ENCODE measurements at places on chromosomes 6 and 20.

GRCh38 chr6:65671922-65672321 is 35.1 kb downstream of the EYS start:
- DNase-seq, result no peak

DNA sequence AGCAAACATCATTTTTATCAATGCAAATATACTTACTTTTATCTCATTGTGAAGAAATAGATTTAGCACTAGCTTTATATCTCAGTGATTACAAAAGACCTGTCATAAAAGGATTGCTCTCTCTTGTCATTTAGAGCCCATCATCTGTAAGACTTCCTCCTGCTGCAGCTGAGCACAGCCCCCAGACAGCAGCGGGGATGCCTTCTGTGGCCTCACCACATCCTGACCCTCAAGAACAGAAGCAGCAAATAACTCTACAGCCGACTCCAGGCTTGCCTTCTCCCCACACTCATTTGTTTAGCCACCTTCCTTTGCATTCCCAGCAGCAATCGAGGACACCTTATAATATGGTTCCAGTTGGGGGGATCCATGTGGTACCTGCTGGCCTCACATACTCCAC is 127.0 kb upstream of the EDN1 start:
- DNase-seq, result peak; percentile 4

DNA sequence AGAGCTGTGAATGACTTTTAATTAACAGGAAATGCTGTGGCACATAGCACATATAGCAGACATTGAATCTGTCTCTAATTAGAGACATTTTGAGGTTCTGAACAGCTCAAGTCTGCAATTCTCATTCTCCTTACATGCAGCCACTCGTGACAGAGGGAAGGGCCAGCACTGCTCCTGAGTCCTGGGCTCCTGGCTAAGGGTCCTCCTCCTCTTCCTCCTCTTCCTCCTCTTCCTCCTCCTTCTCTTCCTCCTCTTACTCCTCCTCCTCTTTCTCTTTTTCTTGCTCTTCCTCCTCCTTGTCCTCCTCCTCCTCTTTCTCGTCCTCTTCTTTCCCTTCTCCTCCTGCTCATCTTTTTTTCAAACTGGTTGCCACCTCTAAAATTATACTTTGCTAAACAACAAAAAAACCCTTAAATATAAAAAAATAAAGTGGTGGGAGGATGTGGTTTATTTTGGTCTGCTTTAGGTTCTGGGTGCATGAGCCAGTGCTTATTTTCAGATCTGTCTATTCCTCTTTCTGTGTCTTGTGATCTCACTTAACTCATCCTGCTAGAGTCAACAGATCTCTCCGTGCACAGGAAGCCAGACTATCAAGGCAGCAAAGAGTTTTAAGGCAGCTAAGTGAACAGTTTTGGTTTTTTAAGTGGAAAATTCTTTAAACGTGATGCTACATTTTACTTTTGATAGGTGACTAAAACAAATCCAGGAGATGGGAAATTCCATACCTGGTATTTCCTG is 159.3 kb downstream of the CD83 start:
- no peak for DNase-seq

GRCh38 chr6:4125500-4125899 is 9.9 kb downstream of the ECI2 start:
- DNase-seq, result no peak

- DNase-seq, result no peak
Measured at GRCh38 chr20:41162396-41162795, 25.1 kb downstream of the PLCG1 start.
